ENCODE measurements at places on chromosomes 16 and 17.

DNA sequence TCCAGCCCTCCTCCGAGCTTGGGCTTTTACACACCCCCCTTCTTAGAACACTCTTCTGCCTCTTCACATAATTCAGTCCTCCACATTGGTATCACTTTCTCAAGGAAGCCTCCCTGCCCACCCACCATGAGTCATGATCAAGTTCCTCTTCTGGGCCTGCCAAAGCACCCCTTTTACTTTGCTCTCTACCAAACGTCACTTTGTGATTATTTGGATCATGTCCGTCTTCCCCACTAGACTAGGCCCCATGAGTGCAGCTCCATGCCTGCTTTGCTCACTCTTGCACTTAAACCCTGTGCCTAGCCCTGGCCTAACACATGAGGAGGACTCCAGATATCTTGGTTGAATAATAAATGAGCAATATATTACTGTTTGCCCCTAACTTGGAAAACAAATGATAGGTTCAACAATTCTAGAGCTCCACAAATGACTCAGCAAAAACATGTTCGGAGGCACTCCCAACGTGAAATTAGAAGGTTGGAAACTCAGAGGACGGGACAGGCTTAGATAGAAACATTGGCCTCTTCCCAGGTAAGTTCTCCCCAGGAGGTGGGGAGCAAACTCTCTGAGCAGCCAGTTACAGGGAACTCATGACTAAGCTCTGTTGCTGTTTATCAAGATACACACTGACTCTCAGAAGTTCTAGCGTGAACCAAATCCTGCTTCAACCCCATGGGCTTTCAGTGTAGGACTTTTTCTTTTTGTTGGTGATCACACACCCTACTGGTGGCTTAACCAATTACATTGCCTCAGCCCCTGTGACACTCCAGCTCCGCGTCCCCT, 28.3 kb downstream of the G6PC1 start:
- peak; percentile 81 for DNase-seq

DNA sequence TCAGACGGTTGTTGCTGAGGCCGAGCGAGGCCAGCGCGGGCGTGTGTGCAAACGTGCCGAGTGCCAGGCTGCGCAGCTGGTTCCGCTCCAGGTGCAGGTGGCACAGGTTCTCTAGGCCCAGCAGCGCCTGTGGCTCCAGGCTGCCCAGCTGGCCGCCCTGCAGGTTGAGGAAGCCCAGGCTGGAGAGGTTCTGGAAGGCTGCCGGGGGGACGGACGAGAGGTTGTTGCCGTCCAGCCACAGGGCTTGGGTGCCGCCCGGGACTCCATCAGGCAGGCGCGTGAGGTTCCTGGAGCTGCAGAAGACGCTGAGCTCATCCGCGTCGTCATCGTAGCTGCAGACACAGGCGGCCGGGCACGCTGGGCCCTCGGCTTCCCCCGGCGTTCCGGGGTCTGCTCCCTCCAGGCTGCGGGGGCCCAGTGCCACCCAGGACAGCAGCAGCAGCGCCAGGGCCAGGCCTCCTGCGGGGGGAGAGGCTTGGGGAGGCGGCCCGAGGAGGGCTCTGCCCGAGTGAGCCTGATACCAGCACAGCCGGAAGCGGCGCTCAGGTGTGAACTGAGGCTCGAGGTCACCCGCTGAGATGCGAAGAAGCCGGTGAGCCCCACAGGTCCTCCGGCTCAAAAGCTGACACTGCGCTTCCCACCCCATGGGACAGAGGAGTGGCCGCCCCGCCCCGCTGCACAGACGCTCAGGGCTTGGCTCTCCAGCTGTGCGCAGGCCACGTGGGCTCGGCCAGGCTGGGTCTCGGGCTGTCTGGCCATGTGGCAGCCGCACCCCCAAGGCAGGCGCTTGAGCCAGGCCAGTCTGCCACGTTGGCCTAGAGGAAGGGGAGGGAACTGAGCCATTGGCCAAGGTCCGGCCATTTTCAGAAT, 1.3 kb downstream of the IGFALS start:
- no peak for DNase-seq

DNA sequence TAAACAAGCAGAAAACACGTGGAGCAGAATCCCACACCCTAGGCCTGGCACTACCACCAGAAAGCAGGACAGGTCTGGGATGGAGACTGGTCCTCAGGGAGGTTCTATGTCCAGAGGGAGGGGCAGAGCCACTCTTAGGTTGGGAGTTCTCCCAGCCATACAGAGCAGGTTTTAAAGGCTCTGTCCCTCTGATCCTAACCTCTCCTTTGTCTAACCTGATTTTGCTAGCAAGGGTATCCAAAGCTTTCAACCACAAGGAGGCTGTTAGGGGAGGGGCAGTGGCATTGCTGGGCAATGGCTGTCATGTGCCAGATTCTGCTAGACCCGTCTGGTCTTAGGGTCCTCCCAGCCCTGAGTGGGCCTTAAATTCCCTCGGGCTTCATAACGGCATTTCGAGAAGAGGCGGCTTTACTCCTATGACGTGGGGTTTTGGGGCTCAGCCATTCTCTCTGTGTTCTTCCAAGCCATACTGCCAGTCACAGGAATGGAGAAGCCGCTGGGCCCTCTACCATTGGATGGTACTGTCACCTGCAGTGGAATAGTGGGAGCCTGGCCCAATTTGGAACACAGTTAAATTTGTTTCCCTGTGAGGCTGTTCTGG, 5.7 kb downstream of the TPPP3 start:
- DNase-seq: no peak

- DNase-seq: no peak
These were observed 39.3 kb upstream of the GNG13 start for GRCh38 chr16:839643-840408.

- DNase-seq: no peak
These were observed 17.3 kb upstream of the LASP1NB start for GRCh38 chr17:38907930-38908675.

DNA sequence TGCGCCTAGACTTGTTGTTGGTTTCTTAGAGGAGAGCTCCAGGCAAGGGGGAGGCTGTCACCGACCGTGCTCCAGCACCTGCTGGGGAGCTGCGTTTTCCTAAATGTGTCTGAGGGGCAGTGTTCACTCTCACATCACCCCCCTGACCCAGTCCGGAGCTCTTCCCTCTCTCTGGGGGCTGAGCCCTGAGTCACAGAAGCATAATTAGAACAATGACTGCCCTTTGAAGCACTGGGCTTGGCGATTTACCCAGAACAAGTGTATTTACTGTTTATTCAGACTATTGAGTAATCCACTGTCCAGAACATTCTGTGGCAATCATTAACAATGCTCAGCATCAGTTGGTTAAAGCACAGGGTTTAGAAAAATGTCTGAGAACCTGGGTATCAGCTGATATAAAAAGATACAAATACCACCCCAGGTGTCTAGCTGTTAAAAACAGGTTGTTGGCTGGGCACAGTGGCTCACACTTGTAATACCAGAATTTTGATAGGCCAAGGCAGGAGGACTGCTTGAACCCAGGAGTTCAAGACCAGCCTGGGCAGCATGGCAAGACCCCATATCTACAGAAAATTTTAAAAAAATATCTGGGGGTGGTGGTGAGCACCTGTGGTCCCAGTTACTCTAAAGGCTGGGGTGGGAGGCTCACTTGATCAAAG, 8.1 kb downstream of the CES4A start:
- DNase-seq: no peak

GRCh38 chr16:9578459-9578858, 487.0 kb downstream of the HAPSTR1 start:
- DNase-seq: no peak

DNA sequence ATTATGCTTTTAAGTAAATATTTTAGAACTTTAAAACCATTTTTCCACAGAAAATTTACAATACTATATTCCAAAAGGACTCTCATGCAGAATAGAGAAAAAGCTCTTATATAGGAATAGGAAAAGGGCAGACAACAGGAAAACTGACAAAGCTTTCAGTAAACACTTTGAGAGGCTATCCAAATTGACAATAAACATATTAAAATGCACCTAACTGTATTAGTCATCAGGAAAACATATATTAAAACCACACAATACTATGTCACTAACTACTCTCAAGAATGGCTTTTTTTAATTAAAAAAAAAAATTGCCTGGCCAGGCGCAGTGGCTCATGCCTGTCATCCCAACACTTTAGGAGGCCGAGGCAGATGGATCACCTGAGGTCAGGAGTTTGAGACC, 77.3 kb downstream of the CEP112 start:
- DNase-seq: no peak

DNA sequence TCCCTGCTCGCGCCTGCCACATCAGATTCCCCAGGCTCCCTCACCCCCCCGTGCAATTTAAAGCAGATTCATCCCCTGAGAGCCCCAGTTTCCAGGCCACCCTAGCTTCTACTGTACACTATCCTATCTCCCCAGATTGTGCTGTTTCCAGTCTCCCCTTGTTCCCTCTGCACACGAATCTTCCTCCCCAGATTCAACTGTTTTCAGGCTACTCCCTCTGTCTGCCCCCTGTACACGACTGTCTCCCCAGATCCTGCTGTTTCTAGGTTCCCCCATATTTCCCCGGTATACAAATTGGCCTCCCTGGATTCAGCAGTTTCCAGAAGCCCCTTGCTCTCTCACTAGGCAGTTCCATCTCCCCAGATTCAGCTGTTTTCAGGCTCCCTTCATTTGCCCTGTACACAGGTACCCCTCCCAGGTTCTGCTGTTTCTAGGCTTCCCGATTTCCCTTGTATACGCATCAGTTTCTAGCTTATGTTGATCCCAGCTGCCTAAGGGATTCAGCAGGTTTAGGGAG, 22.9 kb downstream of the COPZ2 start:
- DNase-seq: no peak

DNA sequence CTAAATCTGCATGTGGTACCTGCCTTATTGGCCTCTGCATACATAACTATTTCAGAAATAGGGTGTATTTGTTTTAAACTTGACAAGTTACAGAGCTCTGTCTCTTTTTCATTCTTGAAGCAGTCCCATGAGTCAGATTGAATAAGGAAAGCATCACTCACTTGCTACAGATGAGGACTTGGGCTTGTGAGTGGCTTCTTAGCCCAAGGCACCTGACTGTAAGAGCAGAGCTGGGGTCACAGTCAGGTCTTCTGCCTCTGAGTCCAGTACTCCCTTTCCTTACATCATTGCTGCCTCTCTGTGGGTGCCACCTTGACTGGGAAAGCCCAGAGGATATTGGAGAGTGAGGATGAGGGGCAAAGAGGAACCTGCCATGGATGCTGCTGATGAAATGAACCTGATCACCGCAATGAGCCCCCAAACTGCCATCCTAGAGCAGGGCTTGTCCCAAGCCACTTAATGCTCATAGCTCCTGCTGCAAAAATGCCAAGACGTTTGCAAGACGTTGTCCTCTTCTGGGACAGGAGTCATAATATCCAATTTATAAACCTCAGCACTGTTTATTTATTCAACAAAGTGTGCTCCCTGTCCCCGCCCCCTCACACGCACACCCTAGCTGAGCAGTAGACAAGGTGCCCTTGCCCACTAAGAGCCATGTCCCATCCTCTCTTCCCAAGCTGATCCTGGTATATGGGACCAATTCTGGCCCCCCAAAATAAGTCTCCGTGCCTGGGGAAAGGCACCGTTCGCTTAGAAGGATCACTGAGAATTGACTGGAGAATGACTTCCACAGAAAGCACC, 74.1 kb downstream of the CCDC182 start:
- no peak for DNase-seq

DNA sequence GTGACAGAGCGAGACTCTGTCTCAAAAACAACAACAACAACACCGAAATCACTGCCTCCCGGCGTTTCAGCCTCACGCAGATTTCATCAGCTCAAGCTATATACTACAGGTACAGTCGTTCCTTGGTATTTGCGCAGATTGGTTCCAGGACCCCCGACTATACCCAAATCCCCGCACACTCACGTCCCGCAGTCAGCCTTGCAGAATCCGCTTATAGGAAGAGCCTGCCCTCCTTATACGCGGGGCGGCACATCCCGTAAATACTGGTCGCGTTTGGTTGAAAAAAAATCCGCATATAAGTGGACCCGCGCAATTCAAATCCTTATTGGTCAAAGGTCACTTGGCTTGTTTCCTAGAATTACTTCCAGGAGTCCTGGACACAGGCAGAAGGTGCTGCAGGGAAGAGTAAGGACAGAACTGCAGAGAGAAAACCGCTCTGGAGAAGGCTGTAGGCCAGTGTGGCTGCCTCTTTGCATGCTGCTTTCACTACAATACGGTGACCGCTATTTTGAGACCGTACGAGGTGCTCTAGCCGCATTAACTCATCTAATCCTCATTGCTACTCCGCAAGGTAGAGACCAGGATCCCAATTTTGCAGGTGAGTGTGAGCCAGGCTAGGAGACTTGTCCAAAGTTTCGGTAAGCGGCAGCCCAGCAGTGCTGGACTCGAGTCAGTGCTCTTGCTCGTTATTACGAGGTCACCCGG, 718 bp downstream of the NDUFAB1 start:
- DNase-seq: no peak

DNA sequence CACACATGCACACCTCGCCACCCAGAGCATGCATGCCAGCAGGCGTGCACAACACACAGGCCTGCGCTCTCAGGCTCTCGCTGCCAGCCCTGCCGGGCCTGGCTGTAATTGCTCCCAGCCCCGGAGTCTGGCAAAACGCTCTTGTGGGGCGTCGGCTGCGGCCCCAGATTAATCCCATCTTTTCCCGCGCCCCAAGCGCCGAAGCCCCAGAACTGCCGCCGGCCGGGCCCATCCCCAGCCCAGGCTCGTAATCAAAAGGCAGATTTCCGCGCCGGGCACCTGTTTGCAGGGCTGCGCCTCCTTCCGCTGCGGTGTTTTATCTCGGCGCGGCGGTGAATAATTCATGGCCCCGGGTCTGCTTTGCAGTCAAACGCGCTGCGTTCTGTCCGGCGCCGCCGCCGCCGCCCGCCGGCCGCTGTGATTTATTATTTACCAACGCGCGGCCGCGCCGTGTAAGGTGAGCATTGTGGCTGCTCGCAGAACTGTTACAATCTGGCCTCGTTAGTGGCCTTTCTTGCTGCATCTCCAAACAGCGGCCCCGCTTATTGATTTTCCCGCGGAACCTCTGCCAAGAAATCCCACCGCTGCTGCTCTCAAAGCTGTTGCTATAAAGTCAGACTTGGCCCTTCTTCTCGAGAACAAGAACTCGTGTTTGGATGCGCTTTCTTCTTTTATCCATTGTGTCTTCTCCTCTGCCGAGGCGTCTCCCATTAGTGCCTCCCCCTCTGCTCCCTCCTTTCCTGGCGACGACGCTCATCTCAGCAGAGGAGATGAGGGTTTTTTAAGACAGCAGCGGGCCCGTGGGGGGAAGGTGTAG, 126.1 kb downstream of the IRX5 start:
- no peak for DNase-seq

GRCh38 chr16:9279291-9280068, 188.0 kb downstream of the HAPSTR1 start:
- no peak for DNase-seq

- DNase-seq: no peak
These were observed at the start of gene ASGR2 for GRCh38 chr17:7114241-7114874. ASGR2 (minus strand) TSS chr17:7114822; CDS start chr17:7114240, 582 bp downstream.
